ENCODE measurements at places on chromosomes 2 and 18. TPM values are rescaled to one million over a fixed set of nuclear protein-coding genes. Genes with fewer than 3 reads are reported as not detected.

The PCGF1 gene
- total RNA-seq, result 15.6 TPM

The COA5 gene
- total RNA-seq, result 32.7 TPM

The TUBA3D gene
- total RNA-seq, result not detected

The POTEI gene
- total RNA-seq, result not detected

The TRABD2A gene
- 5.7 TPM for total RNA-seq

The INHA gene
- 0.11 TPM for total RNA-seq

The KCNS3 gene
- total RNA-seq, result 2.9 TPM

The GPR75 gene
- 2.1 TPM for total RNA-seq

The OLA1 gene
- total RNA-seq, result 73.9 TPM

The DUSP11 gene
- 37.3 TPM for total RNA-seq

The CCDC141 gene
- total RNA-seq, result not detected

The IL1R2 gene
- not detected for total RNA-seq

The CD226 gene
- total RNA-seq, result 1.3 TPM

The GREB1 gene
- not detected for total RNA-seq

The CAPN14 gene
- total RNA-seq, result not detected

The UCN gene
- total RNA-seq, result not detected

The DDX18 gene
- total RNA-seq, result 44.5 TPM

The AMMECR1L gene
- 20.9 TPM for total RNA-seq

The ORC2 gene
- total RNA-seq, result 8.1 TPM

All from GM23248 (cell line).